Neural progenitor cell (in vitro differentiated cells): ENCODE measurements at places on chromosomes 5 and 9. TPM values are rescaled to one million over a fixed set of nuclear protein-coding genes. Genes with fewer than 3 reads are reported as not detected.

The BRINP1 gene
- total RNA-seq = 0.46 and 0.62 TPM in 2 replicates

DNA sequence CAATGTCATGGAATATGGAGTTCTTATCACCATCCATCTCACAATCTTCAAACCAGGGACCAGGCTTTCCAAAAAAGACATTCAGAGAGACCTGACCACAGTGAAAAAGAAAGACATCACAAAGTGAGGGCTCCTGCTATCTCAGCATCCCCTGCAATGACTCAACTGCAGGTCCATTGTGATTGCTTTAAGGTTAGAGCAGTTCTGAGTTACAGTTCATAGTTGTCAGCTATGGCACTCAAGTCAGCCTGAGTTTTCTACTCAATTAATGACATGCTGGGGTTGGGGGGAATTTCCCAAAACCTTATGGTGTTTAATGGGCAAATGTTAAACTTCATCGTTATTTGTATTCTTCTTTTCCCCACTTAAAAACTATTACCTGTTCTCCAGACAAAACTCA lies 58.9 kb downstream of the CEMIP2 start:
- DNase-seq = no peak

DNA sequence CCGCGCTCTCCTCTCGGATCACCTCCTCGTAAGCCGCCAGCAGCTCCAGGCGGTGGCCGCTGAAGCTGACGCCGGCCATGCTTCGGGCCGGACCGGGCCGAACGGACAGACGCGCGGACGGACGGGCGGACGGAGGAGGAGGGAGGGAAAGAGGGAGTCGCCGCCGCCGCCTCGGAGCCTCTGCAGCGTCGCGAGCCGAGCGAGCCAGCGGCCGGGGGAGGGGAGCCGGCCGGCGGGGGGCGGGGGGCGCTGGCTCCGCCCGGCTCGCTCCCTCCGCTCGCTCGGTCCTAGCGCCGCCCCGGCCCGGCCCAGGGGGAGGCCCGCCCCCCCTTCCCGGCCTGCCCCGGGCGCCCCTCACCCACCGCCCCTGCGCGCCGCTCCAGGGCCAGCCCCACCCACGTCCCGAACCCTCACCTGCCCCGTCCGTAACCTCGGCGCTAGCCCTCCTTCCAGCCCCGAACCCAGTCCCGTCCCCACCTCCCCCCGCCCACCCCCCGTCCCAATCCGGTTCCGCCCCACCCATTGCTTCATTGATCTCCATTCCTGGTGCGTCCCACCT lies at the start of gene DBN1:
TSS of gene DBN1 (minus strand) at position 192 of the 559 bp plus-strand sequence. CDS start at position 79, 113 bp downstream.
- DNase-seq = peak; percentile 89

The LCP2 gene
- not detected in 2 replicates for total RNA-seq

The TMEM252 gene
- not detected in 2 replicates for total RNA-seq

DNA sequence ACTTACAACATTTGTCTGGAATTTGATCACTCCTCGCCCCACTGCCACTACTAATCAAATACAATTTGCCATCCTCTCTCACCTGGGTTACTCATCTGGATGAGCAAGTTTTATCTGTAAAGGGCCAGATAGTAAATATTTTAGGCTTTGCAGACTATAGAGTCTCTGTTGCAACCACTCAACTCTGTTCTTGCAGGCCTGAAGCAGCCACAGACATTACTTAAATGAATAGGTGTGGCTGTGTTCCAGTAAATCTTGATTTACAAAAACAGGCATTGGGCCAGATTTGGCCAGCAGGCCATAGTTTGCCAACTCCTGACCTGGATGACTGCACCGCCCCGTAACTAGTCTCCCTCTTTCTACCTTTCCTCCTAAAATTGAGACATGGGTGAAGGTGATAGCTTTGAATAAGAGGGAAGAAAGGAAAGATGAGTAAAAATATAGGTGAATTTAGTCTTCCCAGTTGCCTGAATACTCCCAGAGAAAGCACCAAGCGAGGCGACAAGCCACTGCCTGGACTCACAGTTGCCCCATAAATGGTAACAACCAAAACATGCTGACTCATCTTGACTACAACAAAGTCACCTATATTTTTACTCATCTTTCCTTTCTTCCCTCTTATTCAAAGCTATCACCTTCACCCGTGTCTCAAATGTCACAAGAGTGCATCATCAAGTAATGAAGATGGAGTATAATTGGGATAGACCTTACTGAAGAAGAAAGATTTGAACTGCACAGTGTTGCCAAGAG lies 32.5 kb upstream of the SCAMP1 start:
- DNase-seq = no peak

- DNase-seq = no peak
These were observed 66.6 kb upstream of the SPATA31D4 start for GRCh38 chr9:81861644-81862043.

DNA sequence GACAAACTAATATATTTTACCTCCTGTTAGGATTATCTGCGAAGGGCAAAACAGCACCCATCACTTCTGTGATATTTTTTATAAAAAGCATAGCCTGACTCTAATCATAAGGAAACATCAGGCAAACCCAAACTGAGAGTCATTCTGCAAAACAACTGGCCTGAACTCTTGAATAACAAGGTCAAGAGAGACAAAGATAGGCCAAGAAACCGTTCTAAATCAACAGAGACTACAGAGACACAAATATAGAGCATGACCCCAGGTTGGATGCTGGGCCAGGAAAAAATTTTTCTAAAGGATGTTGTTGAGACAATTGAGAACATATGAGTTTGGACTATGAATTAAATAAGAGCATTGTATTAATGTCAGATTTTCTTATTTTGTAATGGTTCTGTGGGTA lies 384.9 kb downstream of the NFIB start:
- DNase-seq = no peak

- no peak for DNase-seq
These were observed 358.6 kb downstream of the ADGRV1 start for GRCh38 chr5:90916947-90917800.

The FGF18 gene
- total RNA-seq = 0.06 and 0.22 TPM in 2 replicates

The INSYN2B gene
- 0.06 and 0.26 TPM in 2 replicates for total RNA-seq

DNA sequence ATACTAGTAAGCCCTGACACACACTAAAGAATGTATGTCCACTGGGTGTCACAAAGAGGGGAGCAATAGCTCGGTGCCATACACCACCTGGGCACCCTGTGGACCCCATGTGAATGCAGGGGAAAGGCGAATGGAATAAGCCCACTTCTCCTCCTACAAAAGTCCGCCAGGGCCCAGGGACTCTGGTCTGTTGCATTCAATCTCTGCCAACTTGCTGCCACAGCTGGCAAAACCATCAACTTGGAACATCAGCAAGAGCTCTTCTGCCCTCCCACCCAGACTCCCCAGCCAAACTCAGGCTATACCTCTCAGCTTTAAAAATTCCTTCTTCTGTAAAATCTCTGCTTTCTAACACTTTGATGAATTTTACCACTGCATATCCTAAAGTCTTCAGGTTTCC lies 54.5 kb downstream of the PFDN1 start:
- no peak for DNase-seq

DNA sequence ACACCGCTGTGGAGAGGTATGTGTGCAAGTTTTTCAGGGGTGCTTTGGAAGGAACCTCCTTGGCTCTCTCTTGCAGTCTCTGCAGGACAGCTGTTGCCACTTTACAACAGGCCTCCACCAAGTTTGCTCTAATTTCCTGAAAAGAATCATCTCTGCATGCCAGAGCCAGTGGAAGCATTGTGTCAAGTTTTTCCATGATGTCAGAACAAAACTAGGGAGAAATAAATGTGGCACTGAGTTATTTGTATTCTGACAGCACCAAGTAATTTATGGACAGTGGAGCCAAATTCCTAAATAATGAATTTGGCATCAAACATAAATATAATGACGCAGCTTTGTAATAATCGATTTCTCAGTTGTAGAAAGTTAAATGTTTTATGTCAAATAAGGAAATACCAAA lies 146.9 kb downstream of the KIAA0825 start:
- no peak for DNase-seq

DNA sequence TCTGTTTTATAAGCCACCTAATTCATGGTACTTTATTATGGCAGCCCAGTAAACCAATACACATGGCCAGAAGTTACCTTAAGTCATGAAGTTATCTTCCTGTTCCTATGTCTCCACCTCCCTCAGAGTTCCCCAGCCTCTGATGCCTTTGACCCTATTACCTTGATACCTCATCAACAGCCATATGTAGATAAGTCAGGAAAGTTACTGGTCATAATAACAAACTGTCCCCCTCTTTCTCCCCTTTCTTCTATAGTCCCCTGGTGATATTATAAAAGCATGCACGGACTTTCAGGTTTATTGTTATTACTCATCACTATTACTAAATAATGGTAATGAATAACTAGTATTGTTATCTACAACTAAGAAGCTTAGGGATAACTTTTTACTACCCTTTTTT lies 168.9 kb upstream of the FER start:
- DNase-seq = no peak
